ENCODE measurements at places on chromosomes 6 and 20. TPM values are rescaled to one million over a fixed set of nuclear protein-coding genes. Genes with fewer than 3 reads are reported as not detected.

SCRT2 gene
- not detected for total RNA-seq

OOEP gene
- not detected for total RNA-seq

TSPO2 gene
- total RNA-seq = not detected

C6orf58 gene
- 0.39 TPM for total RNA-seq

SLC22A23 gene
- 1.5 TPM for total RNA-seq

ORC3 gene
- 44.2 TPM for total RNA-seq

ENPP3 gene
- not detected for total RNA-seq

PRKN gene
- total RNA-seq = 0.57 TPM

CD109 gene
- total RNA-seq = 34.0 TPM

MRPS10 gene
- total RNA-seq = 95.7 TPM

IDH3B gene
- total RNA-seq = 228 TPM

TFAP2A gene
- total RNA-seq = 5.6 TPM

ATXN1 gene
- 33.8 TPM for total RNA-seq

NRN1 gene
- 38.3 TPM for total RNA-seq

GNAS-AS1 gene
- 1.3 TPM for total RNA-seq

GHRH gene
- total RNA-seq = not detected

JAG1 gene
- total RNA-seq = 62.5 TPM

PRSS35 gene
- not detected for total RNA-seq

ESR1 gene
- total RNA-seq = not detected

GABBR1 gene
- total RNA-seq = 4.3 TPM

SLC17A3 gene
- not detected for total RNA-seq

HLA-DRB1 gene
- 0.34 TPM for total RNA-seq

RIPOR3 gene
- total RNA-seq = 0.27 TPM

ZBTB2 gene
- 18.3 TPM for total RNA-seq

CAGE1 gene
- total RNA-seq = 0.11 TPM

HLA-DPB1 gene
- total RNA-seq = 34.6 TPM

DDRGK1 gene
- total RNA-seq = 57.9 TPM

DEFB124 gene
- total RNA-seq = not detected

RAD21L1 gene
- 0.63 TPM for total RNA-seq

ADGRF5 gene
- 0.11 TPM for total RNA-seq

HLA-DRA gene
- total RNA-seq = 0.46 TPM

Measured in Daoy (cell line).